Stimulated activated CD4-positive, alpha-beta T cell treated with anti-CD3 and anti-CD28 coated beads, TNF-alpha, amount 100 ng/mL, for 4 hours (primary cell): ENCODE measurements at places on chromosomes 12 and 14.
A peak's percentile ranks its signal among the peaks of the same experiment; 100 is the strongest.

GRCh38 chr14:50839691-50840090 lies 8.7 kb upstream of the NIN start:
- DNase-seq, result no peak

DNA sequence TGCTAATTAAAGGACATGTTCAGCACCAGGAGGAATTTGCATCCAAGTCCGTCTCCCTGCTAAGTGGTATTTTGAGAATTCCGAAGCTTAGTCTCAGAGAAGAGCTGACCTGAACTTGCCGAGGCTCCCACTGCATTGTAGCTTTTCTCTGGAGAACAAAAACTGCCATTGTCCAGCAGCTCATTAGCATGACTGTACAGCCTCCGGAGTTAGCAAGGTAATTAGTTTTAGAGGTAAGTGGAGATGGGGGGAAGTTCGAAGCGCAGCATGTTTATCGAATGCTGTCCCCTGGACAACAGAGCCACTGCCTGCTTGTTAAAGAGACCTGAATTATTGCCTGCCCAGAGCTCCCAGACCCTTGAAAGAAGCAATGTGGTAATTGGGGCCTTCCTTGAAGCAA lies 160.3 kb upstream of the PELI2 start:
- DNase-seq, result no peak

DNA sequence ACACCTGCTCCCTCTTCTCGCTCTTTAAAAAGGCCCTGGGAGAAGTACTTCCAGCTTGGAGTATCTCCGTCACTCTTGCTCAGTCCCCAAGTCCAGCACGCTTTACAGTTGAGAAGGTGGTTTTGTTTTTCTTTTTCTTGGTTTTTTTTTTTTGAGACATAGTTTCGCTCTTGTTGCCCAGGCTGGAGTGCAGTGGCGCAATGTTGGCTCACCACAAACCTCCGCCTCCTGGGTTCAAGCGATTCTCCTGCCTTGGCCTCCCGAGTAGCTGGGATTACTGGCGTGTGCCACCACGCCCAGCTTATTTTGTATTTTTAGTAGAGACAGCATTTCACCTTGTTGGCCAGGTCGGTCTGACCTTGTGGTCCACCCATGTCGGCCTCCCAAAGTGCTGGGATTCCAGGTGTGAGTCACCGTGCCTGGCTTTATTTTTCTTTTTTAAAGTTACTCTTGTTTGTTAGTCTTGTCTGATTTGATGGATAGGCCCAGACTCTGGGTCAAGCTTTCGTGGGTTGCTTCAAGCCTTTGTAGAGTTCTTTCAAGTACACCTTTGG lies 1.9 kb downstream of the TDRD9 start:
- DNase-seq, result no peak

GRCh38 chr12:49227713-49228112 lies 37.2 kb upstream of the TUBA1C start:
- no peak for DNase-seq

DNA sequence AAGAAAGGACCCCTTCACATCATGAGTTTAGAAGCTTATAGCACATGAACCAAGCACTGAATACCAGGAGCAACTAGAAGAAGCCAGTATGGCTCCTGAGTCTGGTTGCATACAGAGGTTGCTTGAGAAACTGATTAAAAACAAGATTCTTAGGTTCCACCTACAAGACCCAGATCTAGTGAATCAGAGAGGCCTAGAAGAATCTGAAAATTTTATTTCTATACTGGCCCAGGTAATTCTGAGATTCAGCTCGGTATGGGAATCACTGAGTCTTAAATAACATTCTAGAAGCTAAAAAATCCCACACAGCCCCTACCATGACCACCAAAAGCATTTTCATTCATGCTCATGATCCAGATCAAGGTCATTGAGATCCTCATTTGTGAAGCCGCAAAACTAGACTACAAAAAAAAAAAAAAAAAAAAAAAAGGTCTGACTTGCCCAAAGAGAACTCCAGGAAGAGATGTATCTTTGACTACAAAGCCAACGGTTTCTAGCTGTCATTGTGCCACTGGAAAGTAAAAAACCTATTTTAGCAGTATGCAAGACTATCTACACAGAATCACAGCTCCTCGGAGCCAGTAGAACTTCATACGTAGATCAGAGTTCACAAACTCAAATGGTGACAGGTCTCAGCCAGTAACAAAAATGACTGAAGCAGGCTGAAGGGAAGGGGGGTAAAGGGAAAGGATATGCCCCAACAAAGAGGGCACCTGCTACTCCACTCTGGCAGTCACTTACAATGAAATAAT lies 168.4 kb upstream of the EGLN3 start:
- no peak for DNase-seq

DNA sequence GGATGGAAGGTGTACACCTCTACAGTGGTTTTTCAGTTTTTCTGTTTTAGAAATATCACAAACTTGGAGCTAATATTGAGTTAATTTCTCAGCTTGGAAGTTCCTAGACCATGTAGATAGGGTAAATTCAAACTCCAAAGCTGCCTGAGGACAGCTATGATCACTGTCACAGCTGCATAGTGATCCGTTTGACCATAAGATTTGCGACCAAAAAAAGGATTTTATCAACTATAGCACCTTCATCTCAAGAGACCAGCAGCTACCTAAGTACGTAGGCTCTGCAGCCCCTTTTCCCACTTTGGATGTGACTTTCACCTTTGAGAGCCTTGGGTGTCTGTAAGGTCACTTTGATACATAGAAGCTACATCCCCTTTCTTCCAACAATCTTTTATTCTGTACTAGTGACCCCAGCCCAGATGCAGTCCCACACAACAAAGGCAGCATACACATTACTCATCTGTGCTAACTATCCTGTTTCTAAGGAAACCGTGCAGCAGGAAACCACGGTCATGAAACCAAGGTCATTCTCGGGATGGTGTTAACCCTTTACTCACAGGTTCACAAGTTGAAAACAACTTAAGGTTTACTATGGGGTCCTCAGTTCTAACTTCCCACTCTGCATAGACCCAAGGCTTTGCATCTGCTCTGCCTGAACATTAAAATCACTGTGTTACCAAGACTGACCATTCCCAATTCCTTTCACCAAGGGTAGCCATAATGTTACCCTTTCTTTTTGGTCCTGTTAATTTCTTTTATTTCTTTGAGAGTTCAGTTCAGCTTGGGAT lies 75.4 kb downstream of the IFT81 start:
- DNase-seq, result no peak

GRCh38 chr14:21626491-21627230 lies 8.1 kb downstream of the OR10G2 start:
- no peak for DNase-seq

DNA sequence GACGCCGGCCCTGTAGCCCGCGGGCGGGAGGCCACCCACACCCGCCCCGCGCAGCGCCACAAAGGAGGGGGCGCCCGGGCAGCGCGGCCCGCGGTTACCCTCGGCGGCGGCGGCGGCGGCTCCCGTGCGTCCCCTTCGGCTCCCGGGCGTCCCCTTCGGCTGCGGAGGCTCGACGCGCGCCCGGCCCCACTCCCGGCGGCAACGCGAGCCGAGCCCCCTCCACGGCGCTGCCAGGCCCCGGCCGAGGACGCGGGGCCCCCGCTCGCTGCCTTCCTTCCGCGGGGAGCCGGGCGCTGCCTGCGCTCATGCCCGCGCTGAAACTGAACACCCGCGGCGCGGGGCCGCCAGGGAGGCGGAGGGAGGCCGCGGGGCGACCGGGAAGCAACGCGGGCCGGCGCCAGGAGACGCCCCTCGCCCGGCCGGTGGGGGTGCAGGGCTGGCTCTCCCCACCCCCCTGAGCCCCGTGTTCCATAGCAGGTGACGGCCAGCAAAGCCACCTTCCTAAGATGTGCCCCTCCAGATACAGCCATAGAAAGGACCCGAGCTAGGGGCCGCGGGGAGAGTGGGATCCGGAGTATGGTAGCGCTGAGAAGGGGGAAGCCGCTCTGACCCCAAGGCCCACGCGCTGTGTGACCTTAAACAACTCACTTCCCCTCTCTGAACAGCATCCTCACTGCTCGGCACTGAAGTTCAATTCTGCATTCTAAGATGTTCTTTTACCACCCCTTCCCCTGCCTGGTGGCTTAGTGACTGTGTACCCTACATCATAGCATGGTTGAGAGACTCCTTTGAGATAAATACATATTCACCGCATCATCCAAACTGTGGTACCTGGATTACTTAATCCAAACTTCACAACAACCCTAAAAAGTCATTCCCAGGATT lies 42.8 kb downstream of the KDM2B start:
- peak; percentile 23 for DNase-seq

- no peak for DNase-seq
Measured at GRCh38 chr14:24038686-24039085, 13.1 kb upstream of the CARMIL3 start.

DNA sequence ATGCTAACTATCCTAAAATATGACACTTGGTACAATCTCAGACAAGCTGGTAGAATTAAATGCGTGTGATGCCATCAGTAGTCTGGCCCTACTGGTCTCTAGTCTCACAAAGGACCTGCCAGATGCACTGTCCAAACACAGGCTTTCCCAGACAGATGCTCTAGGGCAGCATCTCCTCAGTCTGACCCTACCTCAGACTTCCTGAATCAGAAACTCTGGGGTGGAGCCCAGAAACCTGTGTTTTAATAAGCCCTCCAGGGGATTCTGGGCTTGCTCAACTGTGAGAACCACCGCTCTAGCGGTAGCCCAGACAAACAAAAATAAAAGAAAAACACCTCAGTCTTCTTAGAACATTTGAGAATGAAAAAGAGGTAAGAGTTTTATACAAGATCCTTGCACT lies 48.0 kb downstream of the BDKRB1 start:
- no peak for DNase-seq

DNA sequence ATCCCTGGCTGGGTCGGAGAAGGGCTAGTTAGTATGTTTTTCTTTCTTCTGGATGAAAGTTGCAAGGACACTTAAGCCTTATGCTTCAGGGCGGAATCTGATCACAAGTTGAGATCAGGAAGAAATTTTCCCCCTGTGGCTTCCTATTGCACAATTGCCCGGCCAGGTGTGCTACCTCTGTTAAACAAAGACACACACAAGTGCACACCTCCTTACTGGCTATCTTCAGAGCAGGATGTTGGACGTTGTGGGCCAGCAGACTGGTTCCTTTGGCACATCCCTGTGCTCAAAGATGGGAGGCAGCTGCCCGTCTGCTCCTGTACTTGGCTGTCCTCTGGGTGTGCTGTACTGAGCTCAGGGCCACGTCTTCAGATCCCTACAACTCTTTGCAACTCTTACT lies 19.1 kb downstream of the ETV6 start:
- DNase-seq, result no peak
